Stimulated activated CD8-positive, alpha-beta memory T cell treated with anti-CD3 and anti-CD28 coated beads, Interleukin-7, amount 100 ng/mL, for 24 hours (primary cell): ENCODE measurements at places on chromosomes 7 and 10.

DNA sequence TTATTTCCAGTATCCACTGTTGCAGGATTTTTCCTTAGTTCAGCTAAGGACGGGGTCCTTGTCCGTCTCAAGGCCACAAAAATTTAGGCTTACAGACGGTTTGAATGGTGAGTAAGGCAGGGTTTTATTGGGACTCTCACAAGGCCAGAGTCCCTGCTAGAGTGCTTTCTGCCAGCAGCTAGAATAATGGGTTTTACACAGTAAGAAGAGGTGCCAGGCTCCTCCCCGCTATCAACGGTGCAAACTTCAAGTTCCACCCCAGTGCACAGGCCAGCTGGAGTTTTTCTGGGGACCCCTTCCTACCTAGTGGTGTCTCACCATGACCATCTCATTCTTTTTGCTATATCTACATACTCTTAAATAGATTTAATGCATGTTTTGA is 198.5 kb upstream of the KCTD7 start:
- no peak for DNase-seq

GRCh38 chr7:88771417-88771816 is 11.9 kb downstream of the ZNF804B start:
- no peak for DNase-seq

DNA sequence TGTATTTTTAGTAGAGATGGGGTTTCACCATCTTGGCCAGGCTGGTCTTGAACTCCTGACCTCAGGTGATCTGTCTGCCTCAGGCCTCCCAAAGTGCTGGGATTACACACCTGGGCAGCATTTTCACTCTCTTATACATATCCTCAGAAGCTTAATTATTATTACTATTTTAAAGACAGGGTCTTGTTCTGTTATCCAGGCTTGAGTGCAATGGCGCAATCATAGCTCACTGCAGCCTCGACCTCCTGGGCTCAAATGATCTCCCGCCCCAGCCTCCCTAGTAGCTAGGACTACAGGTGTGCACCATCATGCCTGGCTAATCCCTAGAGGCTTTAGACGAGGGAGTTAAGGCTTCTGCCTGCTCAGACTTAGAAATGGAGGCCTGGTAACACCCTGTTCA is 26.3 kb downstream of the UNC5B start:
- no peak for DNase-seq

DNA sequence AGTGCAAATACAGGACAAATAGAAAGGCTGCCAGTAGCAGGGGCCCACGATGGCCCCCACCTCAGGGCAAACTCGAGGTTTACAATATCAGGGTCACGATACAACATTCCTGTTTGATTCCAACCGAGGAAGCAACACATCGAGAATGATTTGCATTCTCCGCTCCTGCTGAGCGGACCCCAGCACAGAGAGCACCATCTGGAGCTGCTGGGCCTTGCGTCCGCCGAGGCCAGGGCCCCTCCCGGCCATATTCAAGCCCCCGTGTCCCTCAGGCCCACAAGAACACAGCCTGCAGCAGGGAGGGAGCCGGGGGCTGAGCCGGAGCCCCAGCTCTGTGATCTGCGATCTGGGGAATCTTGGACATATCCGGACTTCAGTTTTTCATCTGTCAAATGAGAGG is 84.3 kb downstream of the PRKAG2 start:
- no peak for DNase-seq

- DNase-seq, result no peak
These were observed 14.5 kb downstream of the VWDE start for GRCh38 chr7:12389089-12389700.

- DNase-seq, result no peak
These were observed 198.1 kb downstream of the AUTS2 start for GRCh38 chr7:69796416-69796815.
